ENCODE measurements at places on chromosomes 11 and 22.

- no peak for DNase-seq
Measured at GRCh38 chr11:56307836-56308235, 7.1 kb upstream of the OR8K3 start.

DNA sequence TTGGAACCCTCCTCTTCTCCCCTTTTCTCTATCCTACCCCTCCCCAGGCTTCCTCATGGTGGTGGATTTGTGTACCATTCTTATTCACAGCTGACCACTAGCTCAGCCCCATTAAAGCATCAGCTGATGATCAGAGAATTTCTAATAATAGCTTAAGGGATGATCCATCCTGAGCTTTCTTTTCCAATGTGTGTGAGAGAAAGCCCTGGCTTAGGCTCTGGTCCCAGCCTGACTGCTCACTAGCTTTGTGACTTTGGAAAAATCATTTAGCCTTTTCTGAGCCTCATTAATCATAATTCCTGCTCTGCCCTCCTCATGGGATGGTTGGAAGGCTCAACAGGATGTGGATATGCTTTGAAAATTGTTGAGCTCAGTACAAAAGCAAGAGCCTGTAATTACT is 26.3 kb upstream of the CCDC90B start:
- peak; percentile 35 for DNase-seq

DNA sequence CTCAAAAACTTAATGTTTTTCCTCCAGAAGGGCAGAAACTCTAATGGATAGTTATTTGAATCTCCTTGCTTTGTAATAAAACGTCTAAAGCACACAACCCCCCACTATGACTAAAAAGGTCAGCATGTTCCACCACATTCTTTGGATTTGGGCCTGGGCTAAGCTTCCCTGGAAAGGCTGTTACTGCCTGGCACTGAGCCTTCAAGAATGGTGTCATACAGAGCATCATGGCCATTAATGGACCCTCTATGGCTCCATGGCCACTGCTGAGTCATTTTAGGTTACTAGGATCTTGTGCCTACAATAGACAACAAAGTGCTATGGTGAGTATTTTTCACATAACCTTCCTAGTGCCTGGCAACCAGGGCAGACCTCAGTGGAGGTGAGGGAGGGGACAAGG is 242.6 kb upstream of the FAT3 start:
- peak; percentile 53 for DNase-seq

GRCh38 chr11:58647141-58647699 is 24.8 kb downstream of the CNTF start:
- DNase-seq, result no peak

DNA sequence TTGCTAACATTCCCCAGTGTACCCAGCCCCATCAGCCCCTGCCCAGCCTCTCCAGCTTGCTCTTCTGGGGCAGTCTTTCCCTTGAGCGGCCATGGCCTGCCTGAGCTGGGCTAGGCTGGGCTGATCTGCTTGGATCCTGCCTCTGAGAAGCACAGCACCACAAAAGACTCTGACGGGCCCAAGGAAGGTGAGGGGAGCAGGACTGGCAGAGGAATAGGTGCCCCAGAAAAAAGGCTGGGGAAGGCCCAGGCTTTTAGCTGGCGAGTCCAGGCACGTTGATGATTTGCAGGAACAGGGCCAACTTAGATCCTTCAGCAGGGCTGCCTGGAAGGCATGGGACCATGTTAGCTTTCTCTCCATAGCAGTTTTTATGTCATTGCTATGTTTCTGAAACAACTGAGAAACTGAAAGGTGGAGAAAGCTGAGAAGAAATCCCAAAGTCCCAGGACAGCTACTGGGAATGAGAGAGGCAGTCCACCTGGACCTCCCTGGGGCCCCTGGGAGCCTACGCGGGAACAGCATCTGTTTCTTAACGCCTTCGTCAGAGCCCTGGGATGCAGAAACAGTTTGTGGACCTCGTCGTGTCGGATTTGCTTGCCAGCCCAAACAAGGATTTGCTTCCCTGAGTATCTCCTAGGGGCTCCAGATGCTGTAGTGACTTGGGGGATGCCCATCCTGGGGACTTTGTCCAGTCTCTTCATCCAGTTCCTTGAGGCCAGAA is 24.4 kb upstream of the FXYD6 start:
- peak; percentile 10 for DNase-seq

DNA sequence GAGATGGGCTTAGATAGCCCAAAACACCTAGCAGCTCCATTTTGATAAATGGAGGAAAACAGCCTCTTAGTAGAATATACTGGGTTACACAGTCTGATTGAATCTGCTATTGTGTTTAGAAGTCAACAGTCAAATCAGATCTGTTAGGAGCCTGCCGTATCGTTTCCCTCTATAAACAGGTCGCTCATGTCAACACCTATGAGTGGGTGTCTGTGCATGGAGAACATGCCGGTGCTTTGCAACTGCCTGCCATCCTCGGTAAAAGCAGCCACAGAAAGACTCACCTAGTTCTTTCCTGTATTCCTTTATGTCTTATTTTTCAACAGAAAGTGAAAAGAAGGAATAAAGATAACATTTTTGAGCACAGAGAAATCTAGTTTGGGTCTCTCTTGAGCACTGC is 99.4 kb downstream of the ETS1 start:
- no peak for DNase-seq

DNA sequence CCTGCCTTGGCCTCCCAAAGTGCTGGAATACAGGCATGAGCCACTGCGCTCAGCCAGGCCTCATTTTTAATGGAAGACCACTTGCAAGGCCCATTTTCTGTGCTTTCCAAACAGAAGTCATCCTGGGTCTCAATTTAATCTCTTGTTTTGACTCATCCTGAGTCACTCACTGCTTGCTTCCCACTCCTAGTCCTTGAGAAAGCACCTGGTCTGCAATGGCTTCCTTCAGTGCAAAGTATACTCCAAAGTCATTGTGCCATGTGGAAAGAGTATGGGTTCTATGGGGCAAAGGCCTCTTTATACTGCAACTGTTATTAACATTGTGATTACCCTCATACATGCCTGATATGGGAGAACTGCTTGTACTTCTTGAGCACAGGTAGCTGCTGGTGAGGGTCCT is 18.3 kb upstream of the SLC5A1 start:
- DNase-seq, result no peak

GRCh38 chr11:114081641-114082414 is 22.3 kb downstream of the ZBTB16 start:
- no peak for DNase-seq

GRCh38 chr11:3148990-3149851 is 15.9 kb downstream of the OSBPL5 start:
- no peak for DNase-seq

- no peak for DNase-seq
Measured at GRCh38 chr11:35426351-35426750, 7.0 kb upstream of the SLC1A2 start.

GRCh38 chr11:31809857-31810778 is 1.0 kb downstream of the PAX6 start:
- peak; percentile 68 for DNase-seq

DNA sequence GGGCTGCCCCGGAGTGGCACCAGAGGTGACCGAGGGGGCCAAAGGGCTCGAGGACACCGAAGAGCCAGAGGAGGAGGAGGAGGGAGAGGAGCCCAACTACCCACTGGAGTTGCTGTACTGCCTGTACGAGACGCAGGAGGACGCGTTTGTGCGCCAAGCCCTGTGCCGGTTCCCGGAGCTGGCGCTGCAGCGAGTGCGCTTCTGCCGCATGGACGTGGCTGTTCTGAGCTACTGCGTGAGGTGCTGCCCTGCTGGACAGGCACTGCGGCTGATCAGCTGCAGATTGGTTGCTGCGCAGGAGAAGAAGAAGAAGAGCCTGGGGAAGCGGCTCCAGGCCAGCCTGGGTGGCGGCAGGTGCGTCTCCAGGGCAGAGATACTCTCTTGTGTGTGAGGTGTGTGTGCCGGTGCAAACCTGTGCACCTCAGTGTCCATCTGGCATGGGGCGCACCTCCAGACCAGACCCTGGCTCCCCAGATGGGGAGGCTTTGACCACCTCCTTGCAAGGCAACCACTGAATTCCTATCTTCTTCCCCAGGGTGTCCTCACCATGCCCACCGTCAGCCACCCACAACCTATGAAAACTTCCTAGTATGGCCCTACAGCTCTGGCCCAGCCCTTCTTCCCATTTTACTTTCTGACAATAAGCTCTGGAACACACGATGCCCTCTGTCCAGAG is 3.4 kb downstream of the NLRP6 start:
- DNase-seq, result no peak

DNA sequence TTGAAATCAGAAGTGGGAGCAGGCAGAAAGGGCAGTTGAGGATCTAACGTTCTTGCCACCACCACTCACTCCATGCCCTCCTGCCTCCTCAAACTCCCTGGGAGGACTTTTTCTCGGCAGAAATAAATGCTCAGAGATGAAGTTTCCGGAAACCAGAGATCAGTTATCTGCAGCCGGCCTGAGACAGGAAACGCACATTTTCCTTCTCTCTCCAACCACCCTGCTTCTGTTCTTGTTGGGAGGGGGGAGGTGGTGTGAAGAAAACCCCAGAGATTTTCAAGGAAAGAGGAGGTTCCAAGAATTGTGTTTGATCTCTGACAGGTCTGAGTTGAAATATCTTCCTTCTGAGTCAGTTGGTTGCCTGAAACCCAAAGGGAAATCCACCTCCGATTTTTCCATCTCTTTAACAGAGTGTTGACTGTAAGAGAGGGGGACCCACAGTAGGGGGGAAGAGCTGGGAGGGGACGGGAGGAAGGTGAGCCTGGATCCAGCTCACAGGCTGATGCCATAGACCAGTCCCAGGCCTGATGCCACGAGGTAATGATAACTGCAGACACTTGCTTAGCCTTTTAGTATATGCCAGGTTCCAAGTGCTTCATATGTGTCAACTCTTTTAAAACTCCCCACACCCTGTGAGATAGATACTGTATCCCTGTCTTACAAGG is 100.8 kb downstream of the TRAF6 start:
- DNase-seq, result no peak

GRCh38 chr11:95884376-95884775 is 39.5 kb downstream of the MTMR2 start:
- DNase-seq, result no peak

DNA sequence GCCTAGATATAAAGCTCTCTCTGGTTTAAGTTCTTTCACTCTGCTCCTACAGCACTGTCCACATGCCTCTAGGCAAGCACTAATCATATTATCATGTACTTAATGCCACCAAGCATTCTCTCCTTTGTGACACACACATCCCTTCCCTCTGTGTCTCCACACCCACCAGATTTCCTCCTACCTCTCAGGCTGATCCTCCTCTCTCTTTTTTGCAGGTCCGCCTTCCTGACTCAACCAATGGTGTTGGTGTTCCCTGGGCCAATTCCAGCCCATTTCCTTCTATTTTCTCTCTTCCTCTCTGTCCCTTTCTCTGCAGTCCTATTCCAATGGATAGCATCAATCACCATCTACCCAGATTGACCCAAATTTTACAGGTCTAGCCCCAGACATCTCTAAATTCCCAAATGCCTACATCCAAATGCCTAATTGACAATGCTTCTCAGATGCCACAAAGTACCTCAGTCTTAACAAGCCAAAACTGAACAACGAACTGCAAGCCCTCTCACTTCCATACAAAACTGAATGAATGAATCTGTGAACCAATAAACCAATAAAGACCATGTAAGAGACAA is 504 bp upstream of the ZNF215 start:
- DNase-seq, result no peak

- DNase-seq, result no peak
Measured at GRCh38 chr11:101915791-101916291, 481 bp downstream of the ANGPTL5 start.

GRCh38 chr22:43432883-43433415 is 21.1 kb downstream of the MPPED1 start:
- no peak for DNase-seq

DNA sequence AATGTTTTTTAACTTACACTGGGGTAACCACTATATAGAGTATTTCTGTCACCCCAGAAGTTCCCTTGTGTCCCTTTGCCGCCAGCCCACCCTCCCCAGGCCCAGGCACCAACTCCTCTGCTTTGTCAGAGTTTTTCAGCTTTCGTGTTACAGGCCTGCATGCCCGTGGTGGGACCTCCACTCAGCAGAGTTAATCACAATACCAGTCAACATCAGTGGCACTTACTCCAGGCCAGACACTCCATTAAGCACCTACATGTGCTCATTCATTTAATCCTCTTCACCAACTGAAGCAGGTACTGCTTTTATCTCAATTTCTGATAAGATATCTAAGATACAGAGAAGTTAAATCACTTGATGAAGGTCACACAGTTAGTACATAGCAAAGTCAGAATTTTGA is 63.3 kb downstream of the LIF start:
- DNase-seq, result no peak

- DNase-seq, result no peak
Measured at GRCh38 chr11:14748090-14748489, 104.5 kb downstream of the PDE3B start.

GRCh38 chr22:17712441-17712840 is 61.8 kb downstream of the BID start:
- no peak for DNase-seq

DNA sequence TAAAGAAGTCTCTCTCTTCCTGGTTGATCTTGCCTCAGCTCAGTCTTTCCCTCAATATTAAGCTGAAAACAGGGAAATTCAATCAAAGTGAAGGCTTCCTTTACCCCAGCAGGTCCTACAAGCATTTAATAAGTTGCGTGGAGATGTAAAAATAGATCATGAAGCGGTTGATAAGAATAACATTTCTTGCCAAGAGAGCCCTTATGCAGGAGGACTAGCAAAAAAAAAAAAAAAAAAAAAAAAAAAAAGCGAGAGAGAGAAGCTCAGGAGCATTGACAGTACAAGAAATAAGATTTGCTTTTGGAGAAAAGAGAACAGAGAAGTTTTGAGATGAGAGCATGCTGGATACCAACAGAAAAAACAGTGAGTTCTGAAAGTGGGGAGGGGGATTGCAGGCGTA is 112.2 kb upstream of the CLMP start:
- DNase-seq, result no peak

GRCh38 chr11:19552656-19553260 is 159.9 kb upstream of the NAV2 start:
- no peak for DNase-seq

GRCh38 chr22:19663286-19663815 is 51.0 kb upstream of the SEPTIN5 start:
- peak; percentile 85 for DNase-seq

DNA sequence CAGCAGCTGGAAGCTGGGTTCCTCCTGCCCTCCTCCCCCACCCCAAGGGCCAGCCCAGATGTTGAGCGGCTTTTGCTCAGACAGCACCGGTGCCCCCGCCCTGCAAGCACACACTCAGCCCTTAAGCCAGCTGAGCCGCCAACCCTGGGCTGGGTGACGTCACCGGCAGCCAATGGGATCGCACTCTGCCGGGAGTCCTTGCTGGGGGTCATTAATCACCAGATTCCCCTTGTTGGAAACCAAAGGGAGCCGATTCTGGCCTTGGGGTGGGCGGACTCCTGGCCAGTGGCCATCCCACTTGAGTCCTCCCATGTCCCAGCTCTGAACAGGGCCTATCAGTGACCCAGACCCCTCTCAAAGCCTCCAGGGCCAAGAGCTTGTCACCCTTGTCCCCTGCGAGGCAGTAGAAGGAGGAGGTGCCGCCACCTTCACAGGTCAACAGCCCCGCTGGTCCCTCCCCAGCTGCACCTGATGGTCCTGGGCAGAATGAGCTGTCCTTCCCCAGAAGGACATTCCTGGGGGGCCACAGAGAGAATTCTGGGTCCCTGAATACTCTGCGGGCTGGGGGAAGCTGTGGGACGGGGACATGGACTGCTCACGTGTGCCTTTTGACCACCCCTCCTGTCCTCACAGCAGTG is 7.4 kb downstream of the DUSP8 start:
- DNase-seq, result no peak

GRCh38 chr11:76700177-76701100 is 29.9 kb upstream of the LRRC32 start:
- DNase-seq, result peak; percentile 72

GRCh38 chr11:128351168-128351567 is 236.2 kb downstream of the ETS1 start:
- DNase-seq, result no peak

Data from left hindlimb (tissue), 1 donor.